ENCODE measurements at places on chromosomes 4 and X. TPM values are rescaled to one million over a fixed set of nuclear protein-coding genes. Genes with fewer than 3 reads are reported as not detected.

DNA sequence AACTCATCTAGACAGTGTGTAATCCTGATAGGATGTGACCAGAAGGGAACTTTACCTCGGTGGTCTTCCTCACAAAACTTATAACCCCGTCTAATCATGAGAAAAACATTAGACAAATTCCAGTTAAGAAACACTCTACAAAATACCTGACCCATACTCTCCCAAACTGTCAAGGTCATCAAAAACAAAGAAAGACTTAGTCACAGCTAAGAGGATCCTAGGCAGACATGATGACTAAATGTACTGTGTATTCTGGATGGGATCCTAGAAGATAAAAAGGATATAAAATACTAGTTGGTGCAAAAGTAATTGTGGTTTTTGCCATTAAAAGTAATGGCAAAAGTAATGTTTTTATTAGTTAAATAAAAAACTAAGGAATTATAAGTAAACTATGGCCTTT is 81.6 kb downstream of the DTHD1 start:
- peak; percentile 31 for DNase-seq
- no peaks in the 10 kb centered on the region for H3K4me1 ChIP-seq
- H3K4me3 ChIP-seq: no peak overlapping the region

- no peak overlapping the region for H3K4me3 ChIP-seq
- no peak for DNase-seq
- H3K27ac ChIP-seq: no peak overlapping the region
- peaks cover 18% of the 10 kb centered on the region for H3K4me1 ChIP-seq
These were observed 25.3 kb downstream of the TSPAN5 start for GRCh38 chr4:98633159-98633558.

- no peaks in the 10 kb centered on the region for H3K27me3 ChIP-seq
- H3K4me1 ChIP-seq: no peaks in the 10 kb centered on the region
- DNase-seq: no peak
- H3K36me3 ChIP-seq: no peaks in the 10 kb centered on the region
- H3K27ac ChIP-seq: no peak overlapping the region
- no peak overlapping the region for H3K4me3 ChIP-seq
These were observed 5.7 kb upstream of the GJB1 start for GRCh38 chrX:71217298-71217697.

DNA sequence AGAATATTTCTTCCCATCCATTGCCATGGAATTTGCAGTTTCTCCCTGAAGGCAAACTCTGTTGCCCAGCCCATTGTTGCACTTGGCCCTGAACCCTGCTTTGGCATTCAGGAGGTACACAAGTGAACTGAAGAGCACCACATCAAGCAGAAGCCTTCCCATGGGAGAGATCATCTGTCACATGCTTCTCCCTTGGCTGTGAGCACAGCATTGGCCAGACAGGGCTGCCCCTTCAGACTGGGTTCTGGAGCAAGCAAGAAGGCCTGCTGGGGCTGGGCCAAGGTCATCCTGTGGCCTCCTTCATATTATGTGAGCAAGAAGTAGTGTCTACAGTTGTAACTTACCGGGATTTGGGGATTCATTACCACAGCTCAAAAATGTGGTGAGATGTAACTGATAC is 22.7 kb downstream of the SCML1 start:
- H3K36me3 ChIP-seq: no peaks in the 10 kb centered on the region
- DNase-seq: no peak
- H3K27me3 ChIP-seq: no peaks in the 10 kb centered on the region
- no peak overlapping the region for H3K27ac ChIP-seq
- H3K4me1 ChIP-seq: no peaks in the 10 kb centered on the region

AMTN gene
- not detected for total RNA-seq

DNA sequence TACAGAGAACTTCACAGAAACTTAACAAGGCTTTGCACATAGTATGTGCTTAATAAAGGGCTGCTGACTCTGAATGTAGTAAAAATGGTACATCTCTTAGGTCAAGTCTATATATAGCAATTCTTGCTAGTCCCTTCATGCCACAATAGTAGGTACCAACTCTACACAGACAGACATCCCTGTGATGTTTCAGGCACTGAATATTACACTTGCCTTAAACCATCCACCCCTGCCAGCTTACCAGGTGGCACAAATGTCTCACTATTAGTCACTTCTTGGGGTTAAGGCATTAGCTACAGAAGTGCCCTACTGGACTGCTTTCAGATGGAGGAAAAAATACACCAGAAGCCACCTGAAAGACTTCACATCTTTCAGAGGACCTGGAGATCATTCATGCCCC is 86.3 kb upstream of the CITED1 start:
- DNase-seq: no peak
- peaks cover 3% of the 10 kb centered on the region for H3K4me1 ChIP-seq
- H3K4me3 ChIP-seq: no peak overlapping the region
- no peaks in the 10 kb centered on the region for H3K27me3 ChIP-seq

TCEAL6 gene
- total RNA-seq: not detected

GRCh38 chrX:10597871-10598270 is 22.5 kb downstream of the MID1 start:
- H3K27ac ChIP-seq: no peak overlapping the region
- H3K27me3 ChIP-seq: no peaks in the 10 kb centered on the region
- H3K4me3 ChIP-seq: no peak overlapping the region
- DNase-seq: no peak
- H3K4me1 ChIP-seq: no peaks in the 10 kb centered on the region
- peaks cover 3% of the 10 kb centered on the region for H3K36me3 ChIP-seq

DNA sequence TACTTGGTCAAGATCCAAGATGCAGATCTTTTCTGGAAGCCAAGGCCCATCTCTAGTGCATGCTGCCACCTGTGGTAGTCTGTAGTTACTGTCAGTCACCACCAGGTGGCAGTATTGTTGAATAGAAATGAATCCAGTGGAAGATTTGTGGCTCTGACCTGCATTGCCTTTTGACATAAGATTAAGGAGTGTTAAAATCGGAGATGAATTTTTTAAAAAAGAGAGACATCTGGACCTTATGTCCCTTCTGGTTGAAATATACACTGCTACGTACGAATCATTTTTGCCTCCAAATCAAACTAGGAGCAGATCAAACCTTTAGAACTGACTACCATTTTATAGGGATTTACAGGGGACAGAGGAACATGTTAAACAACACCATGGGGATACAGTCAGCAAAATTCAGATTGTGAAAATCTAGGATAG is 46.9 kb upstream of the RHOH start:
- no peak overlapping the region for H3K27ac ChIP-seq
- no peaks in the 10 kb centered on the region for H3K4me1 ChIP-seq
- no peak overlapping the region for H3K4me3 ChIP-seq
- H3K27me3 ChIP-seq: no peaks in the 10 kb centered on the region

GRCh38 chr4:89049853-89050252 is 7.1 kb downstream of the FAM13A start:
- H3K27me3 ChIP-seq: no peaks in the 10 kb centered on the region
- no peaks in the 10 kb centered on the region for H3K4me1 ChIP-seq
- no peaks in the 10 kb centered on the region for H3K36me3 ChIP-seq
- no peak for DNase-seq
- H3K4me3 ChIP-seq: no peak overlapping the region

DNA sequence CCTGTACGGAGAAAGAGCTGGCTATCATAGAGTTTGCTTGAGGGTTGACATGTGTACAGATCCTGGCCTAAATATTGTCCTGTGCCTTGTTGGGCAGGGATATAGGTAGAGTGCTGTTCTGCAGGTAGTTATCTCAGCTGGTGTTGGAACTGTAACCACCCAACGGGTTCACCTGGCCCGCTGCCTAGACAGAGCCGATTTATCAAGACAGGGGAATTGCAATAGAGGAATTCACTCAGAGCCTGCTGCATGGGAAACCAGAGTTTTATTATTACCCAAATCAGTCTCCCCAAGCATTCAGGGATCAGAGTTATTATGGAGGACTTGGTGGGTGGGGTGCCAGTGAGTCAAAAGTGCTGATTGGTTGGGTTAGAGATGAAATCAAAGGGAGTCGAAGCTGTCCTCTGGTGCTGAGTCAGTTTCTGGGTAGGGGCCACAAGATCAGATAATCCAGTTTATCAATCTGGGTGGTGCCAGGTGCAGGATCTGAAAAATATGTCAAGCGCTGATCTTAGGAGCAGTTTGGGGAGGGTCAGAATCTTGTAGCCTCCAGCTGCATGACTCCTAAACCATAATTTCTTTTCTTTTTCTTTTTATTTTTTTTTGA is 42.5 kb upstream of the XIAP start:
- H3K4me3 ChIP-seq: no peak overlapping the region
- DNase-seq: no peak
- no peaks in the 10 kb centered on the region for H3K27me3 ChIP-seq
- no peaks in the 10 kb centered on the region for H3K4me1 ChIP-seq

- no peaks in the 10 kb centered on the region for H3K36me3 ChIP-seq
- H3K27ac ChIP-seq: no peak overlapping the region
- H3K4me3 ChIP-seq: no peak overlapping the region
- H3K27me3 ChIP-seq: no peaks in the 10 kb centered on the region
- peaks cover 31% of the 10 kb centered on the region for H3K4me1 ChIP-seq
These were observed 239.1 kb downstream of the FRAS1 start for GRCh38 chr4:78296261-78296660.

DNA sequence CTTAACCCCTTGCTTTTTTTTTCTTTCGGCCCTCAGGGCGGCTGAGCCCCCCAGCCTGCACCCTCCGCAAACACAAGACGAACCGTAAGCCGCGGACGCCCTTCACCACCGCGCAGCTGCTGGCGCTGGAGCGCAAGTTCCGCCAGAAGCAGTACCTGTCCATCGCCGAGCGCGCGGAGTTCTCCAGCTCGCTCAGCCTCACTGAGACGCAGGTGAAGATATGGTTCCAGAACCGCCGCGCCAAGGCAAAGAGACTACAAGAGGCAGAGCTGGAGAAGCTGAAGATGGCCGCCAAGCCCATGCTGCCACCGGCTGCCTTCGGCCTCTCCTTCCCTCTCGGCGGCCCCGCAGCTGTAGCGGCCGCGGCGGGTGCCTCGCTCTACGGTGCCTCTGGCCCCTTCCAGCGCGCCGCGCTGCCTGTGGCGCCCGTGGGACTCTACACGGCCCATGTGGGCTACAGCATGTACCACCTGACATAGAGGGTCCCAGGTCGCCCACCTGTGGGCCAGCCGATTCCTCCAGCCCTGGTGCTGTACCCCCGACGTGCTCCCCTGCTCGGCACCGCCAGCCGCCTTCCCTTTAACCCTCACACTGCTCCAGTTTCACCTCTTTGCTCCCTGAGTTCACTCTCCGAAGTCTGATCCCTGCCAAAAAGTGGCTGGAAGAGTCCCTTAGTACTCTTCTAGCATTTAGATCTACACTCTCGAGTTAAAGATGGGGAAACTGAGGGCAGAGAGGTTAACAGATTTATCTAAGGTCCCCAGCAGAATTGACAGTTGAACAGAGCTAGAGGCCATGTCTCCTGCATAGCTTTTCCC is 3.4 kb downstream of the MSX1 start:
- peaks cover 21% of the 10 kb centered on the region for H3K4me1 ChIP-seq
- no peak overlapping the region for H3K27ac ChIP-seq
- H3K36me3 ChIP-seq: no peaks in the 10 kb centered on the region
- H3K4me3 ChIP-seq: no peak overlapping the region
- DNase-seq: no peak

GRCh38 chr4:121096191-121096590 is 23.9 kb upstream of the NDNF start:
- H3K27me3 ChIP-seq: no peaks in the 10 kb centered on the region
- no peak for DNase-seq
- no peaks in the 10 kb centered on the region for H3K4me1 ChIP-seq

GRCh38 chr4:172709376-172709775 is 459.2 kb upstream of the GALNT7 start:
- H3K27ac ChIP-seq: no peak overlapping the region
- no peak overlapping the region for H3K4me3 ChIP-seq
- no peak for DNase-seq
- H3K4me1 ChIP-seq: no peaks in the 10 kb centered on the region

AFM gene
- not detected for total RNA-seq

DNA sequence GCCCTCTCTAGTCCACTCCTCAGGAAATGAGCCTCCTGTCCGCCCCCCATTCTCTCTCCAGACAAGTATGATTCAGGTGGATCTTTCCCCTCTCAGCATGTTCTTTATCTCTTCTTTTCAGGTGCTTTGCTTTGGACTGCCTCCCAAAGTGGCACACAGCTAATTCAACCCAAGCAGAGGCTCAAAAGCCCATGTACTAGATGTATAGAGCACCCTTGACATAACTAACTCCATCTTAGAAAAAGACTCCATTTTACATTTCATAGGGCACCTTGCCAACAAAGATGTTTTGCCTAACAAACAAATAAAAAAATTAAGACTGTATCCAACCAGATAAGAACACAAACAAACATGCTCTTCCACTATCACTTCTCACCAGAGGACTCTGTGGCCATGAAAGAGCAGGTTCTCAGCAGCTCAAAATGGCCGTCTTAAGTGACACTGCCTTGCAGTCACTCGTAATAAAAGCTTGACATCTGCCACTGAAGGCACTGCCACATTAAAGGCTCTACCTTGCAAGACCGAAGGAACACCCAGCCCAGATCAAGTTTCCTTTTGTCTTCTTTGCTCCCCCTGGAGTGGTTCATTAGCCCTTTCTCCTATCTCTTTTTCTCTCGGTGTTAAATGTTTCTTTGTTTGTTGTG is 84.9 kb upstream of the TAB3 start:
- DNase-seq: no peak
- H3K27ac ChIP-seq: no peak overlapping the region
- no peaks in the 10 kb centered on the region for H3K4me1 ChIP-seq
- H3K27me3 ChIP-seq: no peaks in the 10 kb centered on the region

ATXN3L gene
- not detected for total RNA-seq

GRCh38 chr4:35229021-35229420 is 1015.3 kb downstream of the ARAP2 start:
- H3K4me1 ChIP-seq: no peaks in the 10 kb centered on the region
- no peaks in the 10 kb centered on the region for H3K36me3 ChIP-seq
- H3K27me3 ChIP-seq: no peaks in the 10 kb centered on the region
- no peak overlapping the region for H3K4me3 ChIP-seq

- H3K36me3 ChIP-seq: no peaks in the 10 kb centered on the region
- no peak for DNase-seq
- no peak overlapping the region for H3K27ac ChIP-seq
- H3K4me1 ChIP-seq: no peaks in the 10 kb centered on the region
- H3K27me3 ChIP-seq: no peaks in the 10 kb centered on the region
- H3K4me3 ChIP-seq: no peak overlapping the region
These were observed 1448.9 kb upstream of the TENM3 start for GRCh38 chr4:180794333-180794732.

GRCh38 chrX:96752781-96753180 is 68.1 kb downstream of the DIAPH2 start:
- peak; percentile 6 for DNase-seq
- H3K4me1 ChIP-seq: no peaks in the 10 kb centered on the region
- no peaks in the 10 kb centered on the region for H3K27me3 ChIP-seq
- no peaks in the 10 kb centered on the region for H3K36me3 ChIP-seq
- H3K4me3 ChIP-seq: no peak overlapping the region

DOK7 gene
- total RNA-seq: not detected

GRCh38 chr4:148692242-148692641 is 250.0 kb upstream of the NR3C2 start:
- no peak for DNase-seq
- H3K27ac ChIP-seq: no peak overlapping the region
- H3K4me1 ChIP-seq: no peaks in the 10 kb centered on the region
- no peak overlapping the region for H3K4me3 ChIP-seq

DNA sequence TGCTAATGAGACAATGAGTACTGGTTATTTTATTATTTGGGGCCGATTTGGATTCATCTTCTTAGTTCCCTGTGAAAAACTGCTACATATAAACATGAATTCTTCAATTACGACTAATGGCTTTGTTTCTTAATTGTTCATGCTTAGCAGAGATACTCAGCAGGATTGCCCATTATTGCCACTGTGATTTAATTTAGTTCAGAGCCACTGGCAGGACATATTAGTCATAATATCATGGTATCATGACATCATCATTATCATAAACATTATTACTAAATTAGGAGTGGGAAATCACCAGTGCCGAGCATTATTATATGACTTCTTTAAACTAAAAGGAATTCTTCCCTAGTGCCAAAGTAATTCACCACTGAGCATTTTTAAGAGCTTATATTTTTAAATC is 201.4 kb downstream of the SPOCK3 start:
- peak; percentile 16 for DNase-seq
- no peak overlapping the region for H3K27ac ChIP-seq
- no peaks in the 10 kb centered on the region for H3K36me3 ChIP-seq
- H3K27me3 ChIP-seq: no peaks in the 10 kb centered on the region

Measured in astrocyte (in vitro differentiated cells and primary cell).